Stimulated activated CD4-positive, alpha-beta T cell treated with anti-CD3 and anti-CD28 coated beads, Interleukin-1b, Interleukin-23, amount 100 ng/mL, for 48 hours (primary cell): ENCODE measurements at places on chromosomes 7 and 10.
A peak's percentile ranks its signal among the peaks of the same experiment; 100 is the strongest.

- no peak for DNase-seq
Observed at GRCh38 chr10:77867124-77867719, 59.3 kb downstream of the DLG5 start.

DNA sequence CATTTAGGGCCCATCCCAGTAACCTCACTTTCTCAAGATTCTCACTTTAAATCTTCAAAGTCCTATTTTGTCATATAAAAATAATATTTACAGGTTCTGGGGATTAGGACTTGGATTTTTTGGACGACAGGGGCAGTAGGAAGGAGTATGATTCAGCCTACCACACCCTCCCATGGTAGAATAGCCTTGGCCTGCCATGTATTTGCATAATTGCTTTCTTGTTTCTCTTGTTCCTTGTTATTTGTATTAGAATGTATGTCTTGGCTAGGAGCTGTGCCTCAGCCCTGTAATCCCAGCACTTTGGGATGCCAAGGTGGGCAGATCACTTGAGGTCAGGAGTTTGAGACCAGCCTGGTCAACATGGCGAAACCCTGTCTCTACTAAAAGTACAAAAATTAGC, 92.5 kb downstream of the ELAPOR2 start:
- DNase-seq: no peak

DNA sequence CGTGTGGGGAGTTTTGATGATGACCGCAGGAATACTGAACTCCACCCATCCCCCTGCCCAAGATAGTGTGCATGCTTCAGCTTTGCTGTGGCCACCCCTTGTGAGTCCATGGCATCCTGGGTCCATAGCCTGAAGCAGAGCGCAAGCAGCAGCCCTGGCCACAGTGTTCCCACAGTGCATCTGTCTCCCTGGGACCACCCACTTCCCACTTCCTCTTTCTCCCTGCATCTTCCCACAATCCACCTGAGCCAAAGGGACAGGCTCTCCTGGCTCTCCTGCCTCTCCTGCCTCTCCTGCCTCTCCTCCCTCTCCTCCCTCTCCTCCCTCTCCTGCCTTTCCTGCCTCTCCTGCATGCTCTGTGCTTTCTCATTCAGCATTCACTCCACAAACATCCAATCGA, 150.7 kb downstream of the PAXIP1 start:
- no peak for DNase-seq

DNA sequence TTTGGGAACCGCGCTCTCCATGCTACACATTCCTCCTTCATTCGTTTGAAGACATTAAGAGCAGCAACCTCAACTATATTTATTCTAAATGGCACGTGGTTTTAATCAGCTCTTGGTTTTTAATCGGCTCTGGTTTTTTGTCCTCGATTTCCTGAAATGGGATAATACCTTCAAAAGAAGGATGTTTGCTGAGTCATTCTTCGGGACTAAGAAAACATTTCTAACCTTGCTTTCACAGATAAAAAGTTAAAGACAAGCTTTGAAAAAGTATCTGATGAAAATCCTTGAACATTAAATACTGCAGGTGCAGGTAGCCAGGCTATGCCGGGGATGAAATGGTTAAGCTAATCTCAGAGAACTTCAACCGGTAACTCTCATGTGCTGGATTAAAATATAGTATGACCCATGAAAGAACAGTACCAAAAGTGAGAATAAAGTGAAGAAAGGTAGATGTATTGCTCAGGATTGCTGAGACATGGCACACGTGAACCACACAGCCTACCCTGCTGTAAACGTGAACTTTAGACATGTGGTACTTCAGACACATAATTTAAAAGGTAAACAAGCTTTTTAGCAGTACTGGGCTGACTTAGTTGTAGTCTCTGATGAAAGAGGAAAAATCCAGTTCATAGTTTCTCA, 89.1 kb downstream of the PTPRN2 start:
- DNase-seq: no peak

GRCh38 chr7:81641873-81642272, 128.0 kb downstream of the HGF start:
- no peak for DNase-seq

- no peak for DNase-seq
Observed at GRCh38 chr10:63515002-63515763, 6.0 kb upstream of the REEP3 start.

DNA sequence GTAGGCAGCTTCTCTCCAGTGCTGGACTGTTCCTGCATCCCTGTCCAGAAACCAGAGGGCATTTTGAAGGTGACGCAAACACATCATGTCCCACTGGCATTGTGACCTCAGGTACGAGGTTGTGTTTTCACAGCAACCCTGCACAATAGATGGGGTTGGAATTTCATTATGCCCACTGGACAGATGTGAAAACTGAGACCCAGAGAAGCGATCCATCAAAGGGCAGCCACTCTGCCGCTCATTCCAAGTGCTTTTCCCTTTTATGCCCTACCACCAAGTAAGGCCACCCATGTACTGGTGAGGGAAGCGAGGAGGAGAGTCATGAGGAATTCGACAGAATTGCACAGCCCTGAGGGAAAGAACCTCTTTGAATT, 63.3 kb downstream of the CALML3 start:
- no peak for DNase-seq

DNA sequence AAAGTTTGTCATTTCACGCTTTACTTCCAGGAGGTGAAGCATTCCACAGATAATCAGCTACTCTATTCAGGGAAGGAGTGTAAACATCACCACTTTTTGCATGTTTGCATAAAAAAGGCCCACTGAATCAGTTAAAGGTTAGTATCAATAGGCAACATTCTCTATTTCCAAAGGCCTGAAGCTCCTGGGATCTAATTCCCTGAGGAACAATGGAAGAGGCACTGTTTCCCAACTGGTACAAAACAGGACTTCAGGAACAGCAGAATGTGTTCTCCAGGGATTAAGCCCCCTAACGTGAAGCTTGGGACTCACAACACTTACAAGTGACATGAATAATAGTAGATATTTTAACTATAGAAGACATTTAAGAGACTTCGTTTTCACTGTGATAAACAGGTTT, 6.1 kb downstream of the LRRN3 start:
- DNase-seq: no peak

- DNase-seq: no peak
Observed at GRCh38 chr10:44368637-44369036, 16.3 kb downstream of the CXCL12 start.

GRCh38 chr7:16398146-16399017, 23.0 kb downstream of the CRPPA start:
- no peak for DNase-seq

GRCh38 chr7:106071356-106071998, 40.6 kb downstream of the SYPL1 start:
- DNase-seq: peak; percentile 46

DNA sequence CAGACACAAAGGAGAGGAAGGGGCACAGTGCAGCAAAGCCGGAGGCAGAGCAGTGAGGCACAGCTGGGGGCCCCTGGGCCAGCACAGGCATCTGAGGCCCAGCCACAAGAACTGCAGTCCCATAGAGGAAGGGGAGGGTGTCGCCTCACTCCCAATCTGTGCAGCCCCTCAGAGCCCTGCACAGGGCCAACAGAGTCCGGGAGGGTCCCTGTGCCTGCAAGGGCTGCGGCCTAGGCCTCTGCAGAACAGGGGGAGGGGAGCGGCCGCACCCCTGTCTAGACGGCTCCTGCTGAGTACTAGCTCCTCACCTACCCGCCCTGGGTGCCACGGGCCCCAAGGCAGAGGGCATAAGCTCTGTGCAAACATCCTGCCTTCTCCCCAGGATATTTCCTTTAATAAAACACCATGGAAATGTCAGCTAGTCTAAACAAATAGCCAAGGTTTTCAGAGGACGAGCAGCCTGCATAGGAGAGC, 32.4 kb upstream of the RET start:
- no peak for DNase-seq

GRCh38 chr7:133513608-133514007, 260.7 kb downstream of the EXOC4 start:
- DNase-seq: no peak

GRCh38 chr7:79820387-79820786, 314.2 kb upstream of the GNAI1 start:
- no peak for DNase-seq

DNA sequence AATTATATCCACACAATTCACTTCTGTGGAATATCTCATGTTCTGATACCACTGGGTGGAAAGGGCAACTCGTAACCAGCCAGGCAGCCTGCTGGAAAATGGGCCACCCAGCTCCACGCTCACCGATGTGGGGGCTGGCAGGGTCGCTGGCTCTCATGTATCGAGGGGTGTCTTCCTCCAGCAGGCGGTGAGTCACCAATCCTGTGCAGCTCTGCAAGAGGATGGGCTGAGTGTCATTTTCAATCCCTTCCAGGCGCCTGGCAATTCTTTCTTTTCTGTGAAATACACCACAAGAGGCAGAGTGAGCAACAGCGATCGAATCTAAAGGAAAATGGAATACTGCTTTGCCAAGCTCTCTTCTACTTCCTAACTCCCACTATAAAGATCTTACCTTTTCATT, 80.1 kb downstream of the SVIL start:
- no peak for DNase-seq

DNA sequence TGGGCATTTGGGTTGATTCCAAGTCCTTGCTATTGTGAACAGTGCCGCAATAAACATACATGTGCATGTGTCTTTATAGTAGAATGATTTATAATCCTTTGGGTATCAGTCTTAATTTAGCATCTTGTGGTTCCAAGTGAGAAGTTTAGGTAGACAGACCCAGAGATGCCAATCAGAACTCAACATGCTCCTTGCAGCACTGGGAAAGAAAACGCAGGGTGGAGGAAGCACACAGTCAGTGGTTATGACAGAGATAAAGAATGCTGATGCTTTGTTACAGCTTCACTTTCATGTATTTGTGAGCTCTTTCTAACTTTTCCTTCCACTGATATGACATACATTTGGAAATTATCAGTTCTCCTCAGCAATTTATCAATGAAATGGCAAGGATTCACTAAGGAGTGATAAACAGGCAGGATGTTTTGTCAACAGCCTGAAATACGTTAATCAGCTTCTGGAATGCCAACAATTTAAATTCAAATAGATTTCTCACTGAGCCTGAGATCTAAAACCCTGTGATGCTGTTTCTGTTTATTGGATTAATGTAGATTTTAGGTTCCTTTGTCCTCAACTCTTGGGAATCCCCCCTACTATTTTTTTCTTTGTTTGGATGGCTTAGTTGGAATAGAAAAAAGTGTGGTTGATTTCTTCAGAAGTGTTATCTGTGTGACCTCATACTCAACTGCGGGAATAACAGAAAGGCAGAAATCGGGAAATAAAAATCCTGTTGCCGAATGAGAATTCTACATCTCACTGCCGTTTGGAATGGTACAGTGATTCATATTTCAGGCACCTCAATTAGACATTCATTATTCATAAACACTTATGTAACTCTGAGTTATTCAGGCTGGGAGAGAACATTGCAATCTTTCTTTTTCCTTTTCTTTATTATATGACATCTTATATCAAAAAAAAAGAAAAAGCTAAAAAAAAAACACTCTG, 675.0 kb downstream of the CNTNAP2 start:
- DNase-seq: no peak

GRCh38 chr7:135362871-135363270, 129.2 kb downstream of the STRA8 start:
- no peak for DNase-seq

- DNase-seq: no peak
Observed at GRCh38 chr7:90453931-90454330, 15.5 kb upstream of the PTTG1IP2 start.

GRCh38 chr7:94332571-94332970, 62.1 kb upstream of the COL1A2 start:
- DNase-seq: no peak

- DNase-seq: no peak
Observed at GRCh38 chr7:38102507-38102906, 75.5 kb upstream of the STARD3NL start.

DNA sequence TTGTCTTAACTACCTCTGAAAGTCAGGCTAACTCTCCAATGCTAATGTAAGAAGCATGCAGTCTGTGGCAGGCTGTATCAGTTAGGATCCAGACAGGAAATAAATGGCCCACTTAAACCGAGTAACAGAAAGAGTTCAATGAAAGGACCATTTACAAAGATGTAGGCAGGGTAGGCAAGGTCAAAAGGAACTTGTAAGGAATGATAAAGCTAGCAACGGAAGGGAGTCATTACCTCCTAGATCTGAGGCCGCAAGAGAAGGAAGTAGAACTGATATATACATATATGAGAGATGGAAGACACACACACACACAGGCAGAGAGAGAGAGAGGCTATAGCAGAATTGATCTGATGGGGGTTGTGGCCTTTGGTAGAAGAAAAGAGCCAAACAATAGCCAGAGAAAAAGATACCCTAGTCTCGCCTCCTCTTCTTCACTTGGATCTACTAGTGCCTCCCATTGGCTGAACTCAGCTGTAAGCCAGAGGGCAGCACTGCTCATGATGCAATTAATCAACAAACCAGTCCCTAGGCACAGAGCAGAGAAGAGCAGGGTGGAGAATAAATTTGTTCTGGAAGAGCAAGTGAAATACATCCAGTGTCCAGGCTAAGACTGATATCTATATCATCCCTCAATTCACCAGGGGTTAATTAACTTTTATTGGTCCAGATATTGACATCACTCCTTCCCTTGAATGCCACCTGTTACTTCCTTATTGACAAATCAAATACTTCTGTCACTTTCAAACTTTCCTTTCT, 91.2 kb downstream of the LSMEM1 start:
- no peak for DNase-seq

DNA sequence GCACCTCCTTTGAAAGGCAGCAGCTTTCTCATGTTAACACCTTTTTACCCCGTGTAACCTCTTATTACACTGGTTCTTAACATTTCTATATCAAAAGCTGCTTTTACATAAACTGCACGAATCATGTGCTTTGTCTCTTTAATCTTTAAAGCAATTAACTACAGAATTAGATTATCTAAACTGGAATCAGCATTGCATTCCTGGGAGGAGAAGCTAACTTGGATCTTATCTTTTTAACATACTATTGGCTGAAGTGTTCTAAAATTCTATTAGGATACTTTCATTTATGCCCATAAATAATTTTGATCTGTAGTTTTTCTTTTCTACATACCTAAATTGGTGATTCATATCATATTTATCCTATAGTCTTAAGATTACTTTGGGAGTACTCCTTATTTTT, 428.4 kb upstream of the IGFBP3 start:
- DNase-seq: no peak

DNA sequence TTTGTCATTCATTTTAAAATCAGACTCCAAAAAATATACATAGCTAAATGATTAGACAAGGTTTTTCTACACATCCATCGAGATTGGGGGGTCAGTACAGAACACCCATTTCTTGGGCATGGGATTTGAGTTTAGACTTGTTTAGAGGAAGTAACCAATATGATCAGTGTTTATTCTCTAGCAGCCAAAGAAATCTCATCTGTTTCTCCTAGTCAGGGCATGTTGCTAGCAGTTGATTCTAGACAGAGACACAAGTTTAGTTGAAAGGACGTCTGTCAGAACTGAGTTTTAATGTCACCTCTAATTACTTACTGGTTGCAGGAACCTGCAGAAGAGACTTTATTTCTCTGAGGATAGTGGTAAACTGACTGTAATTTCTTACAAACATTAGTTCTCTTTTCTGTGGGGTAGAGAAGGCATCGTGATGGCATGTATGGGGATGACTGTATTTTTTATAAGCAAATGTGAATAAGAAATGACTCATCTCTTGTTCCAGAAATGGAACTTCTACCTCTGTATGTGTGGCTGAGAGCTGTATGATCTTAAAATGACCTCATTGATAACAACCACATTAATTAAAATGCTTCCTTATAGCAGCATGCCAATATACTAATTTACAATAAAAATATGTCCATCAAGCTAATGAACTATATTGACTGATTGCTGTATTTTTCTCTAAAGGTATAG, 30.6 kb upstream of the RHOBTB1 start:
- DNase-seq: no peak

GRCh38 chr10:71766717-71767419, 6.5 kb downstream of the VSIR start:
- DNase-seq: no peak
